ENCODE measurements at places on chromosomes 2 and 18. TPM values are rescaled to one million over a fixed set of nuclear protein-coding genes. Genes with fewer than 3 reads are reported as not detected.

DNA sequence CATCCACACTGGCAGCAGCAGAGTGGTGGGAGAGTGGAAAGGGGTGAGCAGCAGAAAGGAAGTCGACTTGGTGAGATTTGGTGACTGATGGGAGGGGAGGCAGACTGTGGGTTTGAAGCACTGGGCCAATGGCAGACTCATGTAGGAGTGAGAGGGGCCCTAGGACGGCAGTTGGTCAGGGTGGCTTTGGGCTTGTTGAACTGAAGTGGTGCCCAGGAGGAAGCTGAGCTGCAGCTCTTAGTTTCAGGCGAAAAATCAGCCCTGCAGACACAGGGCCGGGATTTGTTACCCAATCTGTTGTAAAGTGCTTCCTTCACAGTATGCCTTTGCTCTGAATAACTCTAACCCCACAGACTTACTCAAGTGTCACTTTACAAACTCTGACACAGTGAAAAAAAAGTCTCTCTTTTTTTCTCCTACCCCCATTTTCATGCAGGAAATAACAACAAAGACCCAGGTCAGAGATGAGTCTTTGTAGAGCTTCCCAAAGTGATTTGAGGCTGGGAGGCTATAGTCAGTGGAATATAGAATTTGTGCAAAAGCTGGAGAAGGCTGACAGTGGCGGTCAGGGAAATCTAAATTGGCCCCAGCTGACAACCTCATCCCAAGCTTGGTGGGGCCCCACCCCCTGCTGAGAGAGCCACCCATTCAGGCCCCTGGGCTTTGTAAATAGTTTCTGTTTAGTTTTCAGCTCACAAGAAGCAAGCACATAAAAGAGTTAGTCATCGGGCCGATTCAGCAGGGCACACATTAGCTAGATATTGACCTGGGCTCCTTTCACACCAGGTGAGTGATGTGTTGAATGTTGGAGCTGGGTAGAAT is 226.9 kb downstream of the VAPA start:
- peaks cover 25% of the 10 kb centered on the region for H3K4me1 ChIP-seq
- H3K27ac ChIP-seq, result no peak overlapping the region
- no peaks in the 10 kb centered on the region for H3K36me3 ChIP-seq
- no peaks in the 10 kb centered on the region for H3K27me3 ChIP-seq

- no peaks in the 10 kb centered on the region for H3K36me3 ChIP-seq
- no peaks in the 10 kb centered on the region for H3K27me3 ChIP-seq
- H3K27ac ChIP-seq, result no peak overlapping the region
- no peak overlapping the region for H3K4me3 ChIP-seq
- DNase-seq, result no peak
- no peaks in the 10 kb centered on the region for H3K4me1 ChIP-seq
Observed at GRCh38 chr2:149799013-149799705, 211.6 kb upstream of the MMADHC start.

- H3K36me3 ChIP-seq, result no peaks in the 10 kb centered on the region
- H3K4me3 ChIP-seq, result no peak overlapping the region
- peaks cover 34% of the 10 kb centered on the region for H3K27me3 ChIP-seq
- no peaks in the 10 kb centered on the region for H3K4me1 ChIP-seq
- no peak for DNase-seq
Observed at GRCh38 chr2:233866479-233866878, 1.7 kb downstream of the MSL3B start.

APCDD1 gene
- total RNA-seq, result 38.0 TPM

GRCh38 chr2:12883906-12884305 is 167.2 kb downstream of the TRIB2 start:
- no peaks in the 10 kb centered on the region for H3K36me3 ChIP-seq
- peaks cover 33% of the 10 kb centered on the region for H3K4me1 ChIP-seq

- no peak overlapping the region for H3K4me3 ChIP-seq
- H3K27ac ChIP-seq, result no peak overlapping the region
Observed at GRCh38 chr2:24183366-24184069, 8.7 kb downstream of the FAM228A start.

- H3K27me3 ChIP-seq, result no peaks in the 10 kb centered on the region
- peak within 1 kb of the TSS; percentile 78 for H3K27ac ChIP-seq
- peak within 1 kb of the TSS; percentile 60 for H3K4me3 ChIP-seq
- DNase-seq, result no peak
- no peaks in the 10 kb centered on the region for H3K36me3 ChIP-seq
Observed at GRCh38 chr2:133568172-133568571, at the start of gene NCKAP5. NCKAP5 (minus strand) TSS chr2:133568463; CDS start chr2:133517526, 50,937 bp downstream.

GRCh38 chr2:54771166-54771885 is 47.9 kb downstream of the EML6 start:
- no peak for DNase-seq
- H3K4me3 ChIP-seq, result no peak overlapping the region
- no peaks in the 10 kb centered on the region for H3K4me1 ChIP-seq
- H3K36me3 ChIP-seq, result no peaks in the 10 kb centered on the region
- no peaks in the 10 kb centered on the region for H3K27me3 ChIP-seq
- H3K27ac ChIP-seq, result no peak overlapping the region

DNA sequence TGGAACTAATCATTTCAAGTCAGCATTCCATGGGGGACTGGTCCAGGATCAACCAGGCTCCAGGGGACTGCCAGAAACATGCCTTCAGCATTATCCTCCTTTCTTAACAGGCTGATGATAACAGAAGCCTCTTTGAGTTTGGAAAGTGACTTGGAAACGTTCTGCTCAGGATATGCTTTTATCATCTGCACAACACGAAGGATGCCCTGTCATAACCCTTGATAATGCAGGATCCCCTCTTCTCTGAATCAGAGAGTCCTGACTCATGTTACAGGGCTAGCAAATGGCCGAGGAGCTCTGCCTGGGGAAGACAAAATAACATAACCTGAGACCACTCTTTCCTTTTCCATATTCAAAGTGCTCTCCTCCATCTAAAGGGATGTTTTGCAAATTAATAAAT is 6.7 kb downstream of the SCYGR3 start:
- H3K4me3 ChIP-seq, result no peak overlapping the region
- DNase-seq, result no peak
- no peaks in the 10 kb centered on the region for H3K36me3 ChIP-seq
- H3K27me3 ChIP-seq, result no peaks in the 10 kb centered on the region
- peaks cover 5% of the 10 kb centered on the region for H3K4me1 ChIP-seq
- no peak overlapping the region for H3K27ac ChIP-seq

DNA sequence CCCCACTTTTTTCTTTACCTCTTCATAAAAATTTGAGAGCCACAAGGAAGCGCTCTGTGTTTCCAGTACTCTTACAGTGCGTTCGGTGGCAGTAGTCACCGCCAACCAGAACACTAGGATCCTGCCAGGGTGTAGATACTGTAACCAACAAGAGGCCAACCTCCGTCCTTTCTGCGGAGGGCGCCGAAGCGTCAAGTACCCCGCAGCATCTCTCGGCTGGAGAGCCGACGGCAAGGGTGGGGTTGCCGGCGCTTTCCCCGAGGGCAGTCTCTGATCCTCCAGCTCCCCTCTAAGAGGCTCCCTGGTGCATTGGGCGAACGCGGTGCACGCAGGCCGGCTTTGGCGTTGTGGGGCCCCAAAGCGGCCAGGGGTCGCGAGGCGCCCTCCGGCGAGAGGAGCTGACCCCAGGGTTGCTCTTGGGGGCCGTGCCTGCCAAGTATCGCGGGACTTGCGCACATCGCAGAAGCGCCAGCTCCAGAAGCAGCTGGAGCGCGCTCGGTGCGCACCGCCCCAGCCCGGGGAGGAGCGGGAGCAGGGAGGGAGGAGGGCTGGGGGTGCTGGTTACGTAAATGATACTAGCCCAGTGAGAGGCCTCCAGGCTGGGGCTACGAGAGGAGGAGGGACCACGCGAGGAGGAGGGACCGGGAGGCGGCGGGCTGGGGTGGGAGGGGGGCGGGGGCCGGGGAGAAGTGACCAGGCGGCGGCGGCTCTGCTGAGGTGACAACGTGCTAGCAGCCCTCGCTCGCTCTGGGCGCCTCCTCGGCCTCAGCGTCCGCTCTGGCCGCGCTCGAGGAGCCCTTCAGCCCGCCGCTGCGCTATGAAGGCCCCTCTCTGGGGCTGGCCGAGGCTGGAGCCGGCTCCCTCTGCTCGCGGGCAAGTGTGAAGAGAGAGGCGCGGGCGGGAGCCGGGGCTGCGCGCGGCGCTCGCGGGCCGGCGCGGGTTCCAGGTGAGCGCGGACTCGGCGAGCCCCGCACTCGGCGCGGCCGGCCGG is at the start of gene GALNT13:
Gene GALNT13 (plus strand): TSS at position 692 of the 991 bp plus-strand sequence.
- peaks cover 59% of the 10 kb centered on the region for H3K27me3 ChIP-seq
- peak within 1 kb of the TSS; percentile 50 for H3K4me3 ChIP-seq
- peak; percentile 27 for DNase-seq
- H3K4me1 ChIP-seq, result peaks cover 4% of the 10 kb centered on the region
- no peak within 1 kb of the TSS for H3K27ac ChIP-seq

DNA sequence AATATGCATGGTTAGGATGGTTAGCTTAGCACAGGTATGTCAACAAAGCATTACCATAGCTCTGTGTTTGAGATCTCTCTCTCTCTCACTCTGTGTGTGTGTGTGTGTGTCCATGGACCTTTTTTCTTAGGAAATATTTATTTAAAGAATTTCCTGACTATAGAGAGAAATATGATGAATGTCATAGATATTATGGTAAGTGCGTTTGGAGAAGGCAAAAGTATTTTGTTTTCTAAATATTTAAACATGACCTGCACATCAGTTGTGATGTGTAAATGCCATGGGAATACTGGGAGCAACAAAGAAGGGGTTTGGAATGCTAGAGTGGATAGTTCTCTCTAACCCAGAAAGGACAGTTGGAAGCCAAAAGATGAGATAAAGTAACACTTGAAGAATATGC is 3.9 kb upstream of the TMEM178A start:
- DNase-seq, result no peak
- H3K36me3 ChIP-seq, result no peaks in the 10 kb centered on the region
- peaks cover 31% of the 10 kb centered on the region for H3K4me1 ChIP-seq
- no peak overlapping the region for H3K27ac ChIP-seq
- H3K4me3 ChIP-seq, result no peak overlapping the region
- no peaks in the 10 kb centered on the region for H3K27me3 ChIP-seq

GRCh38 chr2:171742760-171743159 is 55.5 kb downstream of the DYNC1I2 start:
- no peaks in the 10 kb centered on the region for H3K4me1 ChIP-seq
- H3K36me3 ChIP-seq, result peaks cover 82% of the 10 kb centered on the region
- H3K4me3 ChIP-seq, result no peak overlapping the region
- no peaks in the 10 kb centered on the region for H3K27me3 ChIP-seq
- DNase-seq, result no peak

GRCh38 chr2:100104718-100105677 is 37.4 kb downstream of the AFF3 start:
- no peaks in the 10 kb centered on the region for H3K36me3 ChIP-seq
- H3K4me1 ChIP-seq, result peaks cover 14% of the 10 kb centered on the region
- DNase-seq, result peak; percentile 17
- peak overlapping the region; percentile 70 for H3K4me3 ChIP-seq

DNA sequence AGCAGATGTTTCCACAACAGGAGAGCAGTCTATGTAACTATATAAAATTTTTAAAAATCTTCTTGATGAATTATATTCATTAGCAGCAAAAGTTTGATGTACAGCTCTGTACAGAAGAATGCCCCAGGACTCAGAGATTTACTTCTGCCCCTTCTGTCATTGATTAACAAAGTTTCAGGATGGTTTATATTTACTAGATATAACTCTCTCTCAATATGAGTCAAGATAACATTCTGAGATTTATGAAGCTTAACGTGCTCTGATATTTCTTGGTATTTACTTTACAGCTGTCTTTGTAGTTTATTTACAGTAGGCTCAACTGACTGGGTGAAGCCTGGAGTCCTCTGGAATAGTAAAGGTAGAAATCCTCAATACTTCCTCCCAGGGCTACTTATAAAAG is 93.6 kb upstream of the HNMT start:
- H3K27ac ChIP-seq, result no peak overlapping the region
- H3K36me3 ChIP-seq, result no peaks in the 10 kb centered on the region
- H3K27me3 ChIP-seq, result no peaks in the 10 kb centered on the region
- no peaks in the 10 kb centered on the region for H3K4me1 ChIP-seq
